Renal cortical epithelial cell (primary cell): ENCODE measurements at places on chromosomes 11 and 22. TPM values are rescaled to one million over a fixed set of nuclear protein-coding genes. Genes with fewer than 3 reads are reported as not detected.

MYRF gene
- 4.2 and 20.0 TPM in 2 replicates for total RNA-seq

BEST1 gene
- 1.1 and 1.4 TPM in 2 replicates for total RNA-seq

CLDN5 gene
- total RNA-seq = 1.3 and 1.9 TPM in 2 replicates

ST13 gene
- 158 and 255 TPM in 2 replicates for total RNA-seq

OR8D1 gene
- total RNA-seq = not detected in 2 replicates

SYCE3 gene
- not detected in 2 replicates for total RNA-seq

TSPAN32 gene
- not detected in 2 replicates for total RNA-seq

CLMP gene
- total RNA-seq = 22.7 and 48.9 TPM in 2 replicates

HEPHL1 gene
- total RNA-seq = 0.35 and 0.69 TPM in 2 replicates

TRIM49 gene
- total RNA-seq = not detected in 2 replicates

DNA sequence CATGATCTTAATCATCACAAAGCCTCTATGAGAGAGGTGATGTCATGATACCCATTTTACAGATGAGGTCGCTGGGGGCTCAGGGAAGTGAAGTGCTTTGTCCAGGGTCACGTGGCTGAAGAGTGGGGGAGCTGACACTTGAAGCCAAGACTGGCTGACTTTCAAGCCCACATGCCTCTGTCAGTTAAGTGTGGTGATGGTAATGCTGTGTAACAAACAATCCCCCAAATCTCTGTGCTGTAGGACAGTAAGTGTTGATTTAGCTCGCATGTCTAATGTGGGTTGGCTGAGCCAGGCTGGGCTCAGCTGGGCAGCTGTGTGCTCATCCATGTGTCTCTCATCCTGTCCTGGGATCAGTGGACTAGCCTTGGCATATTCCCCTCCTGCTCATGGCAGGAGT is 87.1 kb upstream of the GRK3 start:
- DNase-seq = no peak

- no peak for DNase-seq
Observed at GRCh38 chr22:48952256-48953102, 875.2 kb downstream of the BRD1 start.

GRCh38 chr11:125401746-125402145 is 94.3 kb downstream of the FEZ1 start:
- no peak for DNase-seq

- no peak for DNase-seq
Observed at GRCh38 chr11:72799441-72799840, 5.6 kb upstream of the STARD10 start.

- DNase-seq = no peak
Observed at GRCh38 chr11:131913267-131913666, 542.9 kb downstream of the NTM start.

DNA sequence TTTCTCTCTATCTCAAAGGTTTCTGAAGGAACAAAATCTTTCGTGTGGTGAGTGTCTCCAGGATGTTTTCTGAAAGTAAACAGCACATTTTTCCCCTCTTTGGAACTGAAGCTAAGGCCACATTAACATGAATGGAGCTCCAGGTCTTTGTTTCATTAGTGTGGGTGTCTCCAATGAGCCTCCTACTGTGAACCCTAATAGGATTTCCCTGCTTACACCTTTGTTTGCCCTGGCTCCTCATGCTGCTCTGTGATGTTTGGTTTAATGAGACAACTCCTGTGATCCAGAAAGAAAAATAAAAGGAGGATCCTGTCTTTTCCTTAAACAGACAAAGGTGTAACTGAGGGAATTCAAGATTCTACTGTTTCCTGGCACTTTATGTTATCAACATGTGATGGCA is 76.9 kb upstream of the SLC6A5 start:
- no peak for DNase-seq

DNA sequence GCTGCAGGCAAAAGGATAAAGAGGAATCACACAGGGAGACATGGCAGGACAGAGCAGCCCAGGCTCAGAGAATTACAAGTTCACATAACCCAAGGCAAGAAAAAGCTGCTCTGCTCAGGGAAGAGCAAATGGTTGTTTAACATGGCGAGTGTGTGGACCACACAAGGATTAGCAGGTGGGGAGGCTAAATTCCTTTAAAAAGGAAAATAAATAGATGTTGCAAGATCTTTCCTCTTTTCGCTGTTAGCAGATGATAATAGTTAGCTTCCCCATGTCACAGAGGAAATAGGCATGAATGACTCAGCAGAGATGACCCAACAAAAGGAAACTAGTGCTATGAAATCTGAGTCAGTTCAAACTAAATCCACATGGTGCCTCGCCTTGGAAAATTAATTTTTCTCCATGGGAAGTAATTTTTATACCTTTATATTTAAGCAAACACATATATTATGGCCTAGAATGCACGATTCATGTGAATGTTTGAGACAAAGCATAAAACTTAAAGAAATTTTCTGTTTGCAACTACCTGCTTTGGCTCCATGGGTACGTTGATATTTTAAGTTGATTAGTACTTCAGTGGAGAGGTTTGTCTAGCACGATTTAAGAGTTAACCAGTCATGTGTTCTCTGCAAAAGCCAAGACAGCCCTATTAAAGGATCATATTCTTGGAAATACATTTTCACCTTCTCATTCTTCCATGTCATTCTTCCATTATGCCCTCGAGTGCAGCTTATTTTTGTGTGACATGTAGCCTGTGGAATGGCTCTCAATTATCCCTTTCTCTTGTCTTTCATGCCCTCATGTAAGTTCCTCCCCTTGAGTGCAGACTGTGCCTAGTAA is 38.5 kb upstream of the FJX1 start:
- DNase-seq = peak; percentile 59

DNA sequence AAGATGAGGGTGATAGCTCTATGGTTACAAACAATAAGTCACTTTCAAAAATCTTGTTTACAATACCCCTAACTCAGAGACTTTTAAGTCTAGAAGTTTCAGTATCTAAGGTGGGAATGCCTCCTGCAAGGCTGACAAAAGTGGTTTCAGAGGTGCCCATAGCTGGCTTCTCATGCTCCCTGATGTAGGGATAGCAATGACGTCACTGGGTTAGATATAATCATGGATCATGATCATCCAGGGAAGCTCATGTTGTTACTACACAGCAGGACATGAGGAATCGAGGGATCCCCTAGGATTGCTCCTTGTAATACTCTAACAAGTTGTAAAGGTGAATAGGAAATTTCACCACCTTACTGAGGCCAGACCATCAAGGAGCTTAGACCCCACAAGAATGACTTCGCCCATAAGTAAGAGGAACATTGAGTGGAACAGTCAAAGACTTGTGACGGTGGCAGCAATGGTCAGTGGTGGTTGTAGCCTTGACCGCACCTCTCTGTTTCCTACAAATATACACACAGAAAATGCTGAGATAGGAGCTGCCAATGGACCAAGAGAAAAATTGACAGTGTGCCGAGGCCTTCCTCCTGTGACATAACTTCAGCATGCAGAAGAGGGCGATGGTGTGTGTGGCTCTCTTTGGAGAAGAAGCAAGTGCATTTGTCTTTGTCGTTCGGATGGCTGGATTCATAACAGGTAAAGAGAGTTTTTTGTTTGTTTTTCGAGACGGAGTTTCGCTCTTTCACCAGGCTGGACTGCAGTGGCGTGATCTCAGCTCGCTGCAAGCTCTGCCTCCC is 15.6 kb downstream of the APOL4 start:
- DNase-seq = no peak

GRCh38 chr11:131893103-131893890 is 522.9 kb downstream of the NTM start:
- DNase-seq = no peak

- DNase-seq = no peak
Observed at GRCh38 chr11:35177370-35177769, 38.4 kb downstream of the CD44 start.

DNA sequence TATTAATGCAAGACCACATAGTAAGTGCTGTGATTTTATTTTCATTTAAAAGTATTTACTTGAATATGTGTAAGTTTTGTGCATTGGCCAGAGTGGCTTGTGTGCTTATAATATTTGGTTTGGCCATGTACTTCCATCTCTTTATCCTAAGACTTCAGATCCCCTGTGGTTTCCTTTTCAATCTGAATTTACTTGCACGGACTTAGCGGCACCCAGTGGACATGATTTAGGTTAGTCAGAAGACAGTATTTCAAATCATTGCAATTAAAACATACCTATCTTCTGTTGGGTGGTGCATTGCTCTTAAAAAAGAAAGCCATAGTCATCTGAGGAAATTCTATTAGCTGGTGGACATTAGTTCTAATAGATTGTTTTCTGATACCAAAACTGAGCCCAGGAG is 30.7 kb downstream of the PIWIL4 start:
- peak; percentile 56 for DNase-seq

- DNase-seq = no peak
Observed at GRCh38 chr22:49025791-49026493, 801.7 kb downstream of the BRD1 start.

GRCh38 chr11:133413703-133414102 is 118.6 kb downstream of the OPCML start:
- no peak for DNase-seq

DNA sequence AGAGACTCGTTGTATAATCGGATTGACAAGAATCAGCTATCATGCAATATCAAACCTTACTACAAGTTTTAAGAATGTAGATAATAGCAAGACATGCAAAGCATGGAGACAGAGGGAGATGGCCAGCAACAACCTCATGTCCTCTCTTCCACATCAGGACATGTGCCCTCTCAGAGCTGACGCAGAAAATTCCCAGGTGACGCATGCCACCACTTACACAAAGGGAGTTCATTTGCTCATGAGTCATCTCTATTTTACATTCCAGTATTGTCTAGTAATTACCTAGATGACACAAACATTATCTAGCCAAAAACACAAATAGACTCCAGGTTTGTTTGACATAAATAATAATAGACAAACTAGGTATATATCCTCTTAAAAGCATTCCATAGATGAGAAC is 38.1 kb upstream of the OPCML start:
- DNase-seq = no peak

DNA sequence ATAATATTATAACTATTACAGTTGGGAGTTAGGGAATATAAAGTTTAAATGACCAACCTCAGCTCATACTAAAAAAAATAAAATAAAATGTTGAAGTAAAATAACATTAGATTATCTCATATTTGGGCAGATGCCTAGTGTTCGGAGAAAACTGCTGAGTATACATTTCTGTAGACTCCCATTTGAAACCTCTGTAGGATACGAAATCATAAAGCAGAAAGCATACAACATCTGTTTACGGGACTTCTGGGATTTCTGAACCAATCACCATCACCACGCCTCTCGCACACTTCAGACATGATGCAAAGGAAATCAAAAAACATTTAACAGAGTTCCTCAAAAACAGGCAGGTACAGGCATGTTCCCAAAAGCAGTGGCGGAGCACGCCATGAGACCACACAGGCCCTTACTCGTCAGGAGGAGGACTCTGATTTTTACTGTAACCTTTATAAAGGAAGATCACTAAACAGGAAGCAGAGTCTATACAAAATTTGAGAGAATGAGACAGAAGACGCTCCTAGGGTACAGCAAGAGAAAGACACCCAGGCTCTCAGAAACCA is 8.6 kb downstream of the ZNF195 start:
- DNase-seq = no peak

DNA sequence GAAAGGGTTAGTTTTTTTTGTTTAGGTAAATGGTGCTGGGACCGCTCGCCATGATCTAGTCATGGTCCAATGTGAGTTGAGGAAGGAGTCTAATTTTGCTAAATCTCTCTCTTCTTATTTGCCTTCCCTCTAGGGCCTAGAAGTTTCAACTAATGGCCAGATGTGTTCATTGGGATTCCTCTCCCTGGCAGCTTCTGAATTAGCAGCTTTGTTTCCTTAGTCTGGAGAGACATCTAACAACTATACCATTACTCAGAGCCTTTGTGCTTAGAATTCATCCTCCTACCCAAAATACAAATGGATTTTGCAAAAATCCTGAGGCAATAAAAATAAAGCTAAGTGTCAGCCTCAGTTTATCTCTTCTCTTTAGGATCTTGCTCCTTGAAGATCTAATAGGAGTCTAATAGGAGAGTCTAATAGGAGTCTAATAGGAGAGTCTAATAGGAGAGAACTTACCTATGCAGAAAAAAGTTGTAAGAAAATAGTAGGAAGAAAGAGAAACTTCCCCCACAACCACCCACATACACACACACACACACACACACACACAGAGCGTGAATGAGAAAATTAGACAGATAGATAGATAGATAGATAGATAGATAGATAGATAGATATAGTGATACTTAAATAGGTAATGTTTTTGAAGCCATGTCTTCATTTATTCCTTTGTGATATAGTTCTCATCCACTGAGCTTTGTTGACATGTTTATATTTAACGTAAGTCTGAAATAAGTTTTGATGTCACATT is 980.5 kb upstream of the CNTN5 start:
- no peak for DNase-seq

DNA sequence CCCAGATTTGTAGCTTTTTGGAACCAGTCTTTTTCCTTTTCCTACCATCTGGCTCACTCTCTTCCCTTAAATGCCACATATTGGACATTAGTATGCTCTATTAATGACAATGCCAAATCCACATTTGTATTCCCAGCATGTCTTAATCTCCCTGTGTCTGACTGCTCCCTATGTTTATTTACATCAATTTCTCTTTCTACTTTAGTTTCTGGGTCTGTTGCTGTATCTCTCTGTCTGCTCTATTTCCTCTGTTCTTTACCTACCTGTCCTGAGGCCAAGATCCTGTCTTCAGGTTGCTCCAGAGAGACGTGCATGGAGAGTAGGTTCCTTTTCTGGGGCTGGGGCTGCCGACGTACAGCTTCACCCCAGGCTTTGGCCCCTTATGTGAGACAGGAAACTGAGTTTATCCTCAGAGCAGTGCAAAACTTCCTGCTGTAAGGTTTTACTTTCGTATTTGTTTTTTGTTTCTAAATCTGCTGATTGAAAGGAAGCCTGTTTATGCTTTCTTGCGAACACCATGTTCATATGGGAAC is 25.6 kb downstream of the OR2AG2 start:
- no peak for DNase-seq

- no peak for DNase-seq
Observed at GRCh38 chr22:49460091-49460490, 367.6 kb downstream of the BRD1 start.

GRCh38 chr11:74004046-74004695 is 4.7 kb downstream of the UCP3 start:
- no peak for DNase-seq

- no peak for DNase-seq
Observed at GRCh38 chr11:62151737-62152102, 27.9 kb downstream of the INCENP start.

DNA sequence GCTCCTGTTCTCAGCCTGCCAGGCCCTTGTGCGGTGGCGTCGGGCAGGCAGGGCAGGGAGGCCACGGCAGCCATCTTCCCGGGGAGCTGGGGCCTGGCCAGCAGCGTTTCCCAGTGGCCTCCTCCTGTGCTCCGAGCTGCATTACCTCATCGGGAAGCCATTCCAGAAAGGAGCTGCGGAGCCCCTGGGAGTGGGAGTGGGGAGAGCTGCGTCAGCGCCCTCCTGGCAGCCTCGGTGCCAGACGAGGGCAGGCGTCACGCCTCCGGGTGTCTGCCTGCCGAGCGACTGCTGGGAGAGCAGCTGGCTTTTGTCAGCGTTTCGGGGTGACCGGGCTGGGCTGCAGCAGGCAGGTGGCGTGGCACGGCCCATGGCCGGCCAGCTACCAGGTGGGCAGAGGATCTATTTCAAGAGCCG is 30.9 kb upstream of the WNT7B start:
- peak; percentile 82 for DNase-seq
